ENCODE measurements at places on chromosomes 12 and 14.

DNA sequence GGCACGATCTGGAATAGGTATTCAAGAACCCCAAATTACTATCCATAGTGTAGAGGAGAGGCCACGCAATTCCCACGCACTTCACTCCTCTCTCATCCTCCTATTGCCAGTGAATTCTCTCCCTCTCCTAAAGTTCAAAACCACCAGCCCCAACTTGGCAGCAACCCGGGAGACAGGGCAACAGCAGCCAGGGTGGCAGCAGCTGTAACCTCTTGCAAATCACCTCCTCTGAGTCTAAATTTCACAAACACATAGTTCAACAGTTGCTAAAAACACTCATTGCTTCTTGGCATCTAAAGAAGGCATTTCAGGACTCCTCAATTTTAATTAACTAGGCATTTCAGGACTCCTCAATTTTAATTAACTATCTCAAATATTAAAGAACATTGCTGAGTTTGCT lies 37.7 kb upstream of the MANSC4 start:
- DNase-seq: no peak

- no peak for DNase-seq
These were observed 48.2 kb upstream of the ATP2B1 start for GRCh38 chr12:89756585-89757398.

DNA sequence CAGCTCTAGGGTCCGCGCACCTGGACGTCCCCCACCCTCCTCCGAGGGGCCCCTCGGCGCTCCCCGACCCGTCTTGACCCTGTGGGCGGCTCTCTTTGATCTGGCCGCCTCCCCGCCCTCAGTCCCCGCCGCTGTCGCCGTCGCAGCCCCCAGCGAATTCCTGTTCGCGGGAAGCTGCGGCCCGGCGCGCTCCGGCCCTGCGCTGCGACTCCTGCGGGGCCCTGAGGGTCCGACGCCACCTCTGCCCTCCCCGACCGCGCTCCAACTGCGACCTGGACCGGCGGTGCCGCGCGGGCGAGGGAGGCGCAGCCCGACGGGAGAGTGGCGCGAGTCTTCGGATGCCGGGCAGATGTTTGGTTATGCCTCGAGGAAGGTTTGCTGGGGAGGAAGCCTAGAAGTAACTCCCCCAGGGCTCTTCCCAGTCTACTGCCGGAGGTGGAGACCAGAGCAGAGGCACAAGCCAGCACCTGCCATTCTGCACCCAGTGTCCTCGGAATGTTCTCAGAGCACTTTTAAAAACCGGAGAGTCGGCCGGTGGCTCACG lies 440 bp upstream of the ISM2 start:
- DNase-seq: no peak

GRCh38 chr14:95380350-95381042 lies 60.8 kb upstream of the CLMN start:
- no peak for DNase-seq

DNA sequence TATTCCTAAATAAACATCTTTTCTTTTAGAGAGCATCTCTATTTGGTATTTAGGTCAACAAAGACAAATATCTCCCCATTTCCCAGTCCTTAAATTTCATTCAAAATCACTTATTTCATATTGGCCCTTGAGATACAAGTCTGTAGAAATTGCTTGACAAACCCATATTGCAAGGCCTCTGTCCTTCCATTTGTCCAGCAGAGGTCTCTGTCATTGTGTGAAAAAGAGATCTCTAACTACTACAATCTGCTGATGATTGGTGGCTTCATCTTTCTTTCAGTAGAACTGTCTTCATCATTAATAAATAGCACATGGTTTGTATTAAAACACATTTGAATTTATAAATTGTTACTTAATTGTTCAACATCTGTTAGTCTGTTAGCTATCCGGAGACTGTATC lies 252.6 kb downstream of the ACSS3 start:
- DNase-seq: no peak

DNA sequence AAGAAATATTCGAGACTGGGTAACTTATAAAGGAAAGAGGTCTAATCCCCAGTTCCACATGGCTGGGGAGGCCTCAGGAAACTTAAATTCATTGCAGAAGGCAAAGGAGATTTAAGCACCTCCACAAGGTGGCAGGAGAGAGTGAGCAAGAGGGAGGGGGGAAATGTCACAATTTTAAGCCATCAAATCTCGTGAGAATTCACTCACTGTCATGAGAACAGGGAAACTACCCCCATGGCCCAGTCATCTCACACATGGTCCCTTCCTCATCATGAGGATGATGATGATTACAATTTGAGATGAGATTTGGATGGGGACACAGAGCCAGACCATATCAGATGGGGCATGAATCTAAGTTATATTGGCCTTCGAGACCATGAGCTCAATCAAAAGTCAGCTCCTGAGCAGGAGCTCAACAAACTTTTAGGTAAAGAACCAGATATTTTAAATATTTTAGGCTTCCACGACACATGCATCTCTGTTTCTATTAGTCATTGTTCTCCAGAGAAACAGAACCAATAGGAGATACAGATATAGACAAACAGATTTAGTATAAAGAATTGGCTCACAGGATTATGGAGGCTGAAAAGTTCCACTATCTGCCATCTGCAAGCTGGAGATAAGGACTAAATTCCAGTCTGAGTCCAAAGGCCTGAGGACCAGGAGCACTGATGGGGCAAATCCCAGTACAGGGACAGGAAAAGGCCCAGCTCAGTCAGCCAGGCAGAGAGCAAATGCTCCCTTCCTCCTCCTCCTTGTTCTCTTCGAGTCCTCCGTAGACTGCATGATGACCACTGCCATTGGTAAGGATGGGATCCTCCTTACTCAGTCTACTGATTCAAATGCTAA lies 24.9 kb downstream of the DGLUCY start:
- DNase-seq: no peak

- no peak for DNase-seq
These were observed 2.0 kb upstream of the AMN start for GRCh38 chr14:102920273-102920997.

DNA sequence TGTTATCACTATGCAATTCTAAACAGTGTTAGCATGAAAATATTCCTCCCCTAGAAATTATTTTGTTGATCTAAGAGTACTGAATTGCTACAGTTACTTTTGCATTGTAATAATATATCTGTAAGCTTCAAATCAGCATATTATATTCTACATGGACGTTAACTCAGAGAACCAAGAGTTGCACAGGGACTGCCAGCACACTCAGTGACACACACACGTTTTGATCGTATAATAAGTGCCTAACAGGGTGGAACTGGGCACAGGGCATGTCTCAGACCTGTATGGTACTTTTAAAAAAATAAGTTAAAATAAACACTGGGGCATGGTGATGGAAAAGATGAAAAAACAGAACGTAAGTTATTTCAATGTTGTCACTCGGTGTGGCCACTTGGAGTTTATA lies 451.6 kb downstream of the RGS6 start:
- no peak for DNase-seq

GRCh38 chr12:105561546-105562198 lies 231.2 kb downstream of the C12orf75 start:
- no peak for DNase-seq

- no peak for DNase-seq
These were observed 38.4 kb upstream of the FGD4 start for GRCh38 chr12:32360956-32361355.

DNA sequence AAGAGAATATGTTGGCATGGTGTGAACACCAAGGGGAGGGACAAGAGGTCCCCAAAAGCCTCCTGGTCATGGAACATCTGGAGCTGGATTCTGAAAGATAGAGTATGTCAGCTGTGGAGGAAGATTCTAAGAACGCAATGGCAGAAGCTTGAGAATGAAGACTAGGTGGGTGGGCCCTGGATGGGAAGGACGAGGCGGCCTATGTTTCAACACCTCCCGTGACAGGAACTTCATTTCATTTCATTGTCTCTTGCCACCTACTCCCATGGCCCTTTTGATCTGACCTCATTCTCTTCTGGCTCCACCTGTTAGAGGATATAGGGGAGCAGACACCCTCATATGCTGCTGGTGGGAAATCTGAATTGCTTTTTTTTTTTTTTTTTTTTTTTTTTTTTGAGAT lies 3.3 kb downstream of the UNG start:
- DNase-seq: no peak

GRCh38 chr12:11826574-11826973 lies 177.1 kb downstream of the ETV6 start:
- DNase-seq: no peak

- DNase-seq: no peak
These were observed 116.4 kb upstream of the ATF1 start for GRCh38 chr12:50647479-50647878.

DNA sequence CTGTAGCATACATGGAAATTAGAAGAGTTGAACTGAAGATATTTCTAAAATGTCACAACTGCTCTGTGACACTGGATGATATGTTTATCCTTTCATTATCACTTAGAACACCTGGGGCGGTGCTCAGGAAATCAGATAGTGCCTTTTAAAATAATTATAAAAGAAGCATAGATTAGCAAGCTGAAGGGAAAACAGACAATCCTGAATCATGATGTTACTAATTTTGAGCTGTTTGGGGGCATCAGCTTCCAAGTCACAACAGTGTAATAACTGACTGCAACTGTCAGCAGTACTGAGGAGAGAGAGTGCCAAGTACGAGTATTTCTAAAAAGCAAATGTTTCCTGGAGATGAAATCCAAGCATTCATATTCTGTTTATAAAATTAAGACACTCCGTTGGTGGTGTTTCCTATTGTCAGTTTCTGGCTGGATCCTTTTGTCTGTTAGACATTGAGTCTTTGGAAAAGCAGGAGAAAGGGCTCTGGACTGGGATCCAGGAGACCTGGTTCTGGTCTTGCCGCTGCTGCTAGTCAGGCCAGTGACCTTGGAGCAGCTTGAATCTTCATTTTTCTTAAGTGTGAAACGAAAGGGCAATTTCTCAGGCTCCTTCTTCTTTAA lies 380.1 kb downstream of the EGLN3 start:
- DNase-seq: no peak
